AML-193 (cell line): ENCODE measurements at places on chromosomes 1 and 21.

DNA sequence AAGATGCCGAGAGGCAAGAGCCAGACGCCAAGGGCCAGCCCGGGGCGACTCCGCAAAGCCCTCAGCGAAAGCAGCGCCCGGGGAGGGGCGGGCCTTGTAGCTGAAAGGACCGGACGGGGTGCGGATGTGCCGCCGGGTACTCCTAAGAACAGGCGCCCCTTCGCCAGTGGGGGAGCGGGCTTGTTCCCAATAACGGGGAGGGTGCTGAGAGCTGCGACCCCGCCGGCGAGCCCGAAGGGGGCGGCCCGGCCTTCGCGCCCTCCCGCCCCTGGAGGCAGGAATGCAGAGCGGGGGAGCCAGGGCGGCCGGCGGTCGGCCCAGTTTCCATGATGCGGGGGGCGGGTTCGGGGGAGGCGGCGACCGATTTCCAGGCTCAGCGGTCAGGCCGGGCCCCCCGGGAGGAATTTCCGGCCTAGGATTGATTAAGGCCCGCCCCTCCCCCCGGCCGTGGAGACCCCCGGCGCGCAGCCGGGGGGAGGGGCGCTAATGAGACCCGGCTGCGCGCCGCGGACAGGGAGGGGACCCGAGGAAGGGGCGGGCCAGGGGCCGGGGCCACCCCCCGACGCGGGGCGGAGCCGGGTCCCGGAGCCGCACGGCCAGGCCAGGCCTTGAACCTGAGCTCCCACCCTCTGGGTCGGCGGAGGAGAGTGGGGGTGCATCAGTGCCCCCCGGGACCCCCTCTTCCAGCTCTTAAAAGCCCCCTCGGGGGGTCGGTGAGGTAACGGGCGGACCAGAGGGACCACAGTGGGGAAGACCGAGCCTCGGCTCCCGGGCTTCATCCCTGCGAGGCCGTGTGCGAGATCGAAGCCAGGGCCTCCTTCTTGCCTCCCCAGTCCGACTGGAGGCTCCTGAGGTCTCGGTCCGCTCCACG is 898 bp upstream of the TMEM200B start:
- DNase-seq, result no peak

DNA sequence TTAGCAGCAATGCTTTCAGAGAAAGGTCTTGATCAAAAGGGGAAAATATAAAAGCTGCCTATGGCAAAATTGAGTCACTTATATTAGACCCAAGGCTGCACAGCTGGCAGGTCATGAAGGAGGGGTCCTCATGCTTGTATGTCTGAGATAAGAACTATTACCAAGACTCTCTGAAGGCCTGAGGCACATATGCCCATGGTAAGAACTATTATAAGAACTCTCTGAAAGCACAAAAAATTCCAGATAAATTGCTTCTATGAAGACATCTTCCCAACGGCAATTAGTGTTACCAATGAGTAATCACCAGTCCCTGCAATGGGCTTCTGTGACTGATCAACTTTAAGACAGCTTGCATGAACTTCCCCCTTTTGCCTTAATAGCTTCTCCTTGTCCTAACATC is 42.8 kb upstream of the LRIF1 start:
- no peak for DNase-seq

GRCh38 chr1:1939296-1940122 is 20.4 kb upstream of the TMEM52 start:
- no peak for DNase-seq

DNA sequence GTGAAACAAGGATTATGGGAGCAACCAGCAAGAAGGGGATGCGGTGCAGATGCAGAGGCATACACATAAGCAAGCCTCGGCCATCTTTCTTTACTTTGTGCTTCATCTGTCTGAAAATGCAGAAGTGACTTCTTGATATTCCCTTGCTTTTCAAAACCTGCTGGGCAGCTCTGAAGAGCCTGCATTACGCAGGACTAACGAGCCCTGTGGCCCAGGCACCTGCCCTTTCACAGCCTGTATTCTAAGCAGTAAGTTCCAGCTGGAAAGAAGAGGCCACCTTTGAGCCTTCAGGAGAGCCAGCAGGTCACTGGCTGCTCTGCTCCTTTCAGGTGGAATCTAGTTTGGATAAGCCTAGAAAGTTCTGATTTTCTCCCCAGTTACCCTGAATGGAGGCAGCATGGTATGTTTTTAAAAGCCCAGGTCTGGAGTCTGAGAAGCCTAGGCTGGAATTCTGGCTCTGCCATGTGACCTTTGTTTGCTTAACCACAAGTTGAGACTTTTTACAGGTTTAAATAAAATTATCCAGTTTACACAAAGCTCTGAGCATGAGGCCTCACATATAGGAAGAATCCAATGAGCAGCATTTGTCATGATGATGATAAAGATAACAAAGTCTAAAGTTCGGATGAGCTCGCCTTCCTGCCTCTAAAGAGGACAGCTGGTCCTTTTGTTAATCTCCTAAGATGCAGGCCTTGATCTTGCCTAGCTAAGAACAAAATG is 122.9 kb downstream of the UBR4 start:
- DNase-seq, result no peak

- DNase-seq, result no peak
These were observed 289.5 kb downstream of the KIF26B start for GRCh38 chr1:245444147-245444828.
